ENCODE measurements at places on chromosomes 3 and 15.

- no peak for DNase-seq
Observed at GRCh38 chr15:78933187-78933822, 11.5 kb downstream of the CTSH start.

DNA sequence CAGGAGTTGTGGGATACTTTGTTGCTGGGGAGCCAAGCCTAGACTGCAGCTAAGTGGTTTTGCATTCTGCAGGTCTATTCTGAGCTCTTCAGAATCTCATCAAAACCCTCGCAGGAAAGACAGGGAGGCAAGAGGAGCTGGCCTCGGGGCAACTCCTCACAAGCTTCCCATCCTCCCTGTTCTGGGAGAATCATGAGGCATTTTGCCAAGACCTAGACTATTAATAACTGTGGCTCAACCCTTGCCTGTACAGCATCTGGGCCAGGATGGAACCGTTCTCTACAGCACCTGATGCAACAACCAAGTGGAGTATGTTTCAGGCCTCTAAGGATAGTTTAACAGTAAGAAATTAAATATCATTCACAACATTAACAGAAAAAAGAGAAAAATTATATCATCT, 20.2 kb upstream of the SLC6A20 start:
- DNase-seq: no peak

DNA sequence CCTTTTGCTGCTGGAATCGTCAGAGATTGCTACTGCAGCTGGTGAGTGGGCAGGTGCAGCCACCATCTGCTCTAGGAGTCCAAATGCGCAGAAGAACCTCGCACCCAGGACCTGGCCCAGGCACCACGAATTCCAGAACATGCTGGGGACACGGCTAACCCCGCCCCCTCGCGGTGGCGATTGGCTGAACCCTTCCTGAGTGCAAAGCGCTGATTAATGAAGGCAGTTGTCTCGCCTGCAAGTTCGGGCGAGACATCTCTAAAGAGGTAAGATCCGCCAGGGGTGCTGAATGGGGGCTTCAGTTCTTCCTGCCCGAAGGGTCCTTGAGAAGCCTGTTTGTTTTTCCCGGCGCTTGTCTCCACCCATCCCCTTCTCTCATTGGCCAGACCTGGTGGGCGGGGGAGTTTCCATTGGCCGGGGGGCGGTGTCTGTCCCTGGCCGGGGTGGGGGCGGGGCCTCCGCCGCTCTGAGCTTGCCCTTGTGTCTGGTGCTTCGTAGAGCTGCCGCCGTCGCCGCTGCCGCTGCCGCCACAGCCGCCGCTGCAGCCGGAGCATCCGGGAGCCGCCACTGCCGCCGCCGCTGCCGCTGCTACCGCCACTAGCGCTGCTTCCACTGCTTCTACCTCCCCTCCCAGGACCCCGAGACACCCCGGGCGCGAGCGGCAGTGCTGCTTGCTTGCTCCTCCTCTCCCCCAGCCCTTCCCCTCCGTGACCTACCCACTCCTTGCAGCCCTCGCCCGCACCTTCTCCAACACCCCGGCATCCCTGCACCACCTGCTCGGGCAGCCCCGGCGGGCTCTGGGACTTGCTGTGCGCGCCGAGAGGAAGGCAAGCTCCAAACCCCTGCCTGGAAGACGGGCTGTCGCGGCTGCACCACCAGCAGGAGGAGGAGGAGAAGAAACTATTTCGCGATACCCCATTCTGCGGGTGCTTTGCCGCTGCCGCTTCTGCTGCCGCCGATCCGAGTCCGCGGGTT, at the start of gene CADM2:
Gene CADM2, plus strand, starts transcription at position 495 of the 975 bp plus-strand sequence.
- DNase-seq: peak; percentile 94

- DNase-seq: peak; percentile 19
Observed at GRCh38 chr3:63228087-63228486, 50.0 kb upstream of the SYNPR start.
